Activated CD4-positive, CD25-positive, alpha-beta regulatory T cell treated with anti-CD3 and anti-CD28 coated beads, Interleukin-2, amount 50 U/mL, for 72 hours (primary cell): ENCODE measurements at places on chromosomes 2 and 18.

GRCh38 chr2:75737961-75738360 is 27.2 kb upstream of the GCFC2 start:
- DNase-seq = no peak

DNA sequence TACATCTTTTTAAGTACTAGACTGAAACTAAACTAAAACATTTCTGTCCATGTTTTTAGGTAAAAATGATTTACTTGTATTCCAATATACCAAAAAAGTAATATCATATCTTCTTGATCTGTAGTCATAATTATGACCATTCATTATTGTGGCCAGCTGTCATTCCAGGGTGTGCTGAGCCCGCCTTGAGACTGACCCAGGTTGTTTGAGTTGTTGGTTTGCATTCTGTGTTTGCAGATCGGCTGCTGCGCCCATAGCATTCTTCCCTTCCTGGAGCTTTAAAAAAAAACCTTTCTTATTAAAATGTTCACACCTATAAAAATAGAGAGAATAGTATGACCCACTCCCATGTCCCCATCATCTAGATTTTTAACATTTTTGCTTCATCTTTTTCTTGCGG is 101.9 kb downstream of the PRKCE start:
- no peak for DNase-seq

DNA sequence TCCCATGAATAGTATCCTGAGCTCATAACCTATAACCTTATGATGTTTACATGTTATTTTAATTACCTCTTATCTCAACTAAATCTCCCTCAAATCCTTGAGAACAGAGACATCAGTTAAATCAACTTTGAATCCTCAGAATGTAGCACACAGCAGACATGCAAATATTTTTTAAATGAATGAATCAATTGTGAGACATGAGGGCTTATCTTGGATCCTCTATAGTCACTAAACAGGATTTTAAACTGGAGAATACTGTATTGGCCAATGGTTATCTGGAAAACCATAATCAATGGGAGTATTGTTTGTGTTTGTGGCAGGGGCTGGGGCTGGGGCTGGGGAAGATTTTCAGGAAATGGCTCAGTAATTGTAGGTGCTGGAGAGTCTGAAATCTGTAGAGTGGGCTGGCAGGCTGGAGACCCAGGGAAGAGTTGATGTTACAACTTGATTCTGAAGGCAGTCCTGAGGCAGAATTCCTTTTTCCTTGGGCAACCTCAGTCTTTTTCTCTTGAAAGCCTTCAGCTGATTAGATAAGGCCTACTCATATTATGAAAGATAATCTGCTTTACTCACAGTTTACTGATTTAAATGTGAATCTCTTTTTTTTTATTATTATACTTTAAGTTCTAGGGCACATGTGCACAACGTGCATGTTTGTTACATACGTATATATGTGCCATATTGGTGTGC is 106.3 kb downstream of the NCOA1 start:
- DNase-seq = no peak

- DNase-seq = no peak
Measured at GRCh38 chr18:4842751-4843150, 354.3 kb downstream of the AKAIN1 start.

DNA sequence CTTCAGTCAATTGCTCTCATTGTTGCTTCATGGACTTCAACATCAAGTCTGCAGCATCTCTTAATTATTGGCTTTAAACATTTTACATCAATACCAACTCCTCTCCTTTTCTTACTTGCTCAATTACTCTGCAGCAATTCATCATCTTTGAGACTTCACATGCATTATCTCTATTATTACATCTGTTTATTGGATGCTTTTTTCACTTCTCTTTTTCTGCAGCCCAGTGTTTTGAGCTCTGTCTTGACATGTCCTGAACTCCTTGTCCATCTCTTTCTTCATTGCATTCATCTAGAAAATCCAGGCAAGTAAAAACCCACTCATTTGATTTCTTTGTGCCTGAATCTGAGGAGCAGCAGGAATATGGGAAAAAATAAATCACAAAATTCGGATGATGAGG is 647.9 kb downstream of the PLCL1 start:
- no peak for DNase-seq

GRCh38 chr2:119156105-119156890 is 2.3 kb downstream of the C1QL2 start:
- no peak for DNase-seq

DNA sequence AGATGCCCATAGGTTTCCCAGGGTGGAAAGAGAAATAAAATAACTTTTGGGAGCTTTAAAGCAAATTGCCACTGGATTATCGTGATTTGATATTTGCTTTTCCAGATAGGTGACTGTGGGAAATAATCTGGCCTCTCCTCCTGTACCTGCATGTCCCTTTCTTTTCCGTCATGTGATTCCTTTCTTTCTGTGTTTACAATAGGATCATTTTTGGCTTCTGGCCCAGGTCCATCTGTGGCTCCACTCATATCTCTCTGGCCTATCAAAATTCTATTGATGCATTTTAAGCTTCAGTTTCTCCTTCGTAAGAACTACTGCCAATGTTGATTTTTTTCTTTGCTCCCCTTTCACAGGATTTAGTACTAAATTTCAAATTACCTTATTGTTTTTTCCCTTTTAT is 153.6 kb downstream of the CCDC85A start:
- DNase-seq = no peak

- no peak for DNase-seq
Measured at GRCh38 chr18:34077599-34077998, 147.1 kb downstream of the NOL4 start.

DNA sequence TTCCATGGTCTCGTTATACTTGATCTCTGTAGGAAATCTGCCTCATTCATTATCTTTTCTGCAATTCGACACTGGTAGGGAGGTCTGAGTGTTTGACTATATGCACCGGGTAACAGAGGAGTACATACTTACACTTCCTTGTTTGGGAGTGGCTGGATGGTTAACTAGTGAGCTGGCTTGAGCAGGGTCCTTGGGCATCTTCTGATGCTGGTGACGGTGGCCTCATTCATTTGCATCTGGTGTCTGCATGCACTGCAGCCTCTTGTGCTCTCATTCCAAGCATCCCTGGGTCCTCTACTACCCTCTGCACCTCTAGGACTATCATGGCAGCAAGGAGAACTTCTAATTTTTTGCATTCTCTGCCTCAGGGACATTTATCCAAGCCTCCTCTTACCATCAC is 100.0 kb upstream of the TCF4 start:
- DNase-seq = no peak

DNA sequence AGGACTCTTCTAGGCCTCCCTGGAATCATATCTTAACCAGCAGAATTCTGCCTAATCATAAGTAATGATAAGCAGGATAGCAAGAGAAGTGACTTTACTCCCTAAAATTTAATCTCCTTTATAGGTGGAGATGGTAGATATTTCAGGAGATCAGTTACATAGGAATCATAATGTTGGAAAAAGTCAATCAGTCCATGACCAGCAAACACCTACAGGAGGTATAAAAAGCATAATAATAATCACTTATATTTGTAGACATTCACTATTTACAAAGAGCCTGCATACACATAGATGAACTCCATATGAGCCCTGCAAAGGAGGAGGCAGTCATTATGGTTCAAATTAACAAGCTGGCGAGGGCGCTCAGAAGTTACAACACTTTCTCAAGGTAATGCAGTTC is 2.5 kb downstream of the GALNT5 start:
- no peak for DNase-seq

DNA sequence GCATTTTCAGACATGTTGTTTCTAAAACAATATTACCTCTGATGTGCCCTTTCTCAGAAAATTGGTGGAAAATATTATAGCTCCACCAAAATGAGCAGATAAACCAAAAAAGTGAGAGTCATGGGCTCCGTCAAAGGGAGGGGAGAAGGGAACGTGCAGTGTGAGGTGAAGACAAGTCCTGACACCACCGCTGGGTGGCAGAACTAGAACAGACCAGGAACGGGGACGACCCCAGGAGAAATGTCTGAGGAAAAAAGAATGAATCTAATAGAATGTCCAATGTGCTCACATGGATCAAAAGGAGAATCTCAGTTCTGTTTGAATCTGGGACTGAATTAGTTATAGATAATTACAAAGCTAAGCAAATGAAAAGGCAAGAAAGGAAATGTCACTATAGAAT is 22.6 kb upstream of the BCL2 start:
- DNase-seq = no peak

DNA sequence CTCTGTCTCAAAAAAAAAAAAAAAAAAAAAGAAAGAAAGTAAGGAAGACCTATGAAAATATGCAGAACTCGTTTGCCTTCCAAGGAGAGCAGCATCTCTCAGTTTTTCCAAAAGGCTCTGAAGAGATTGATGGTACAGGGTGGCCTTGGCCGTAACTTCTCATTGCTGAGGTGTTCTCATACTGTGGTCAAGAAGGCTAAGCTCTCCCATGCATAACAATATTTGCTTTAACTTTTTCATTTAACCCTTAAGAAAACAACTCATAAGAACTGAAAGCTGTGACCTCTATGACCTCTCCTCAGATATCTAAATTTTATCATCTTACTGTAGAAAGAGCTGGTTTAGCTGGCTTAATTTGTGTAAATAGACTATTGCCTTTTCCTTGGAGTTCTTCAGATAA is 37.1 kb upstream of the GATA6 start:
- no peak for DNase-seq

- no peak for DNase-seq
Measured at GRCh38 chr2:183063083-183063482, 15.5 kb upstream of the DUSP19 start.

GRCh38 chr2:2571301-2572150 is 240.5 kb upstream of the MYT1L start:
- DNase-seq = no peak

GRCh38 chr2:43887176-43887575 is 48.4 kb downstream of the ABCG8 start:
- DNase-seq = no peak

- DNase-seq = no peak
Measured at GRCh38 chr2:23595601-23596251, 210.7 kb downstream of the KLHL29 start.

DNA sequence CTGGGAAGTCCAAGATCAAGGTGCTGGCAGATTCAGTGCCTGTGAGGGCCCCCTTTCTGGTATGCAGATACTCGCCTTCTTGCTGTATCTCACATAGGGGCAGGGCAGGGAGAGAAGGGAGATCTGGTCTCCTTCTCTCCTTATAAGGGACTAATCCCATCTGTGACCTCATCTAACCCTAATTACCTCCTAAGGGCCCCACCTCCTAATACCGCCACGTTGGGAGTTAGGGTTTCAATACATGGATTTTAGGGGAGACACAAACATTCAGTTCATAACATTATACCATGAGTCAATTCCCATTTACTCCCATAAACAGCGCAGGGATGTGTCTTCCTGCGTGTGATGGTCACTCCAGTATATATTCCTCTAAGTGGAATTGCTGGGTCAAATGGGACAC is 73.8 kb upstream of the TXNDC2 start:
- DNase-seq = no peak

- DNase-seq = no peak
Measured at GRCh38 chr18:28095041-28095440, 81.9 kb downstream of the CDH2 start.

DNA sequence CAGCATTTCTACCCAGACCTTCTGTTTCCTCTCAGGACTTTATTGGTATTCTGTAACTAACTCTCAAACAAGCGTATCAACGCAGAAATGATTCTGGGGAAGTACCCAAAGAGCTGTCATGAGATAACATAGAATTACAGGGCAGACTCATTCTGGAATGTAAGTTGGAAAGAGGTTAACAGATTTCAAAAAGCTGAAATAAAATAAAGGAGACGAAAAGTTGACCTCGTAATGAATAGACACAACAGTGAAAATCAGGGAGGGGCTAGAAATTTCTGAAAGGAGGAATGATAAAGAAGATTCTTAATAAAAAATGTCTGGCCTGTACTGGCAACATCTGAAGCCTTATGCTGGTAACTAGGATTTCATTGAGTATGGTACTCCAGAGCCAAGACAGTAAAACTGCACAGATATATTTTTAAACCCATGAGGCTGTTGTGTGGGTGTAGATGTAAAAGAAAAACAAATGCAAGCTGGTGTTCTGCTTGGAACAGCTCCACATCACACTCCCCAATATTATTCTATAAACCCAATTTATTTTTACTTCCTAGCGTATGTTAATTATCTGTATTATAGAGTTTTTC is 23.9 kb downstream of the RBMS1 start:
- DNase-seq = no peak

DNA sequence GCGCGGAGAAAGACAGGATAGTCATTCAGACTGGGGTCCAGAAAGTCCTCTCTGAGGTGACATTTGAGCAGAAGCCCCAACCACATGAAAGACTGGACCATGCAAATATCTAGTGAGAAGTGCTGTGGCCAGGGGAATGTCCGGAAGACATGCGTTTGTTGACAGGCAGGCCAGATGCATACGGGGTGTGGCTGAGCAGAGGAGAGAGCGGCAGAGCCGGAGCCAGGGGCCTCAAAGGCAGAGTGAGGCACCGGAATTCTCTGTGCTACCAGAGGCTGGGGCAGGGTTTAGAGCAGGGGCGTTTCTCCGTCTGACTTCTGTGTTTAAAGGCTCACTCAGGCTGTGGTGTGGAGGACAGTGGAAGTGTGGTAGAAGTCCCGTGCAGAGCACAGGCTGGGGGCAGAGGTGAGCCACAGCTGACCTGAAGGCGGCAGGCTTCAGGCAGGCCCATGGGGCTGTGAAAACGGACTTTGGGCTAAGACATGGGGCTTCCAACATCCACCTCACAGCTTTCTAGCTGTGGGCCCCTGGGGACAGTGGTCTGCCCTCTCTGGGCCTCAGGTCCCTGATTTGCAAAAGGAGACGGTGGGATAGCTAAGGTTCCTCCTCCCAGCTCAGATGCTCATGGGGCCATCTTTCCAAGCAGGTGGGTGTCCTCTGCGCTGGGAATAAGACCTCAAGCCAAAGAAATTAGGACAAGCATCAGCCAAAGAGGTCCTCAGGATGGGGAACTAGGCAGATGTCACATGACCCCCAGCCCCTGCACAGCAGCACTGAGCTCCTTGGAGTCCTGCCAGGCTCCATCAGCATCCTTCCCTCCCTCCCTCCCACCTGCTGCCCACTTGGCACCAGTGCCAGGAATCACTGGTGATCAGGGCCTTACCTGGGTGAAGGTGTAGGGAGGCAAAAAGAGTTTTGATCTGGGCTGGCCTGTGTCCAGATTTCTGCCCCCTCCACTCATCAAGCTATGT is 11.2 kb downstream of the RUFY4 start:
- DNase-seq = no peak

GRCh38 chr2:197890168-197890567 is 85.8 kb downstream of the PLCL1 start:
- no peak for DNase-seq

DNA sequence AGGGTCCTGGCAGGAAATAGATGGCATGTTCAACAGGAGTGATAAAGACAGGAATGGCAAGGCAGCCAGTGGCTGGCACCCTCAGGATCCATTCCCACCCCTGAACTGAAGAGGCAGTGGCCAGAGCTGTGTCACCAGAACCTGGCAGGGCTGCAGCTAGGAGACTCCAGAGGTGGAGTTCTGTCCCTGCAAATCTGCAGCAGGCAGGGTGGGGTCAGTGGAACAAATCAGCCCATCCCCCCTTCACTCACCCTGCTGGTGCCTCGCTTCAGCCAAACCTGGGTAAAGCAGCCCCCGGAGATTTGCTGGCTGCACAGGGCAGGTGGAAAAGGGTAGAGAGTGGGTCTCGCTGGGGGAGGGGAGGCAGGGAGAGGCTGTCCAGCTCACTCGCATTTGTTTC is 12.7 kb downstream of the INPP5D start:
- DNase-seq = no peak

GRCh38 chr2:182066400-182067087 is 80.9 kb downstream of the PPP1R1C start:
- DNase-seq = no peak
